ENCODE measurements at places on chromosomes 2 and 18.

DNA sequence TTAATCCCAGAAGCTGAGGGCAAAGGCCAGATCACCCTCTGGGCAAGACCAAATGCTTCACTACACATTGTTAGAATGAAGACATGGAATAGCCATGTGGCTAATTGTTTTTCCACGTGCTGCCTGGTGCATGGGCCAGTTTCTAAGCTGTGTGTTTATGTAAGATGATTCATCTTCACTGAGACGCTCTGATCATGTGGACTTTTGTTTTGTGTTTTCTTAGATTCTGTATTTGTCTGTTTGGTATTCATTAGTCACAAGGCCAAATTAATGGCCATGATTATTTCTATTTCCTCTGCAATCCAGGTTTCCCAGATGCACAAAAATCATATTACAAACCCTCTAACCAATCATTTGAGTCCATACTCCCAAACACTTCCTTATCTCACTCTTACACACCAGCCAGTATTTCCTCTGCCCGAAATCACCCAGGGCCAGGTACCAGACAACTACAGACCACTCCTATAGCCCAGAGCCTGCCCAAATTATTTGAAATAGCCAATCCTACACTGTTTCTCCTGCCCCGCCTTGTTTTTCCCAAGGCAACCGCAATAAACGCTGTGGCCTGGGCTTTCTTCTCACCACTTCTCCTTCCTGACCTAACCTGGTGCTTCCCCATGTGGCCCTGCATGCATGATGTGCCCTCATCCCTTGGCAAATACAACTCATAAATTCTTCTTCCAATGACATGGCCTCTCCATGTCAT lies 94.2 kb upstream of the SP3 start:
- DNase-seq: peak; percentile 67

- DNase-seq: no peak
These were observed 378.6 kb upstream of the CWC22 start for GRCh38 chr2:180385601-180386201.

DNA sequence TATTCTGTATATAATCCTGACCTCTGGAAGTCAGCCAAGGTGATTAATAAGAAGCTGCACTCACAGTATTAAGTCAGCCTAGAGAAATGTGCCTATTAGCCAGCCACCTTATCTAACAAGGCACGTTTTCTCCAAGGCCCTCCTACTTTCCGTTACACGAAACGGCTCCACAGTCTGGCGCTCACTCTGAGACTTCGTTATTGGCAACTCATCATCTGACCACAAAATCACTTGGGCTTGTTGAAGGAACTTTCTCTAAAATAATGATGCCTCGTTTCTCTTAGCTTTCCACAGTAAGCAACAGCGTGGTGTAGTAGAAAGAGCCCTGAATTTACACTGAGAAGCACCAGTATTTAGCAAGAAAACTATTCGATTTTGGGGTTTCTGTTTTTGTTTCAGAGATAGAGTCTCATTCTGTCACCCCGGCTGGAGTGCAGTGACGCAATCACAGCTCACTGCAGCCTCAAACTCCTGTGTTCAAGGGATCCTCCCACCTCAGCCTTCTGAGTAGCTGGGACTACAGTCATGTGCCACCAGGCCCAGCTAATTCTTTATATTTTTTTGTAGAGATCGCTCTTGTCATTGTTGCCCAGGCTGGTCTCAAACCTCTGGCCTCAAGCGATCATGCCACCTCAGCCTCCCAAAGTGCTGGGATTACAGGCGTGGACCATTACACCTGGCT lies 53.6 kb upstream of the SLC14A1 start:
- DNase-seq: peak; percentile 67

- no peak for DNase-seq
These were observed 30.6 kb upstream of the EPC2 start for GRCh38 chr2:148614014-148614321.

DNA sequence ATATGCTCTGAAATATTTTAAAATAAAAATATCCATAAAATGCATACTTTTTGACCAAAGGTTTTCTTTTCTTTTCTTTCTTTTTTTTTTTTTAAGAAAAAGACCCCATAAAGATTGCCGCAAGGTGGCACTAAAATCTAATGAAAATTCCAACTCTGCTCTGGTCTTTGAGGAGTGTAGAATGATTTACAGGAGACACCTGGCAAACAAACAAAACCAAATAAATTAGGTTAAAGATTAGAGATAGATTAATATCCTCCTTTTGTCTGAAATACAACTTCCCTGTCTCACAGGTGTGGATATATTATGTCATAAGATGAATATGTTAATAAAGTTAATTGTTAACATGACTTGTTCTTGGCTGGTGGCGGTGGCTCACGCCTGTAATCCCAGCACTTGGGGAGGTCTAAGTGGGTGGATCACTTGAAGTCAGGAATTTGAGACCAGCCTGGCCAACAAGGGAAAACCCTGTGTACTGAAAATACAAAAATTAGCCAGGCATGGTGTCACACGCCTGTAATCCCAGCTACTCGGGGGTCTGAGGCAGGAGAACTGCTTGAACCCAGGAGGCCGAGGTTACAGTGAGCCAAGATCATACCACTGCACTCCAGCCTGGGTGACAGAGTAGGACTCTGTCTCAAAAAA lies 3.5 kb upstream of the RHOB start:
- peak; percentile 70 for DNase-seq

GRCh38 chr18:8627540-8627939 lies 18.3 kb downstream of the RAB12 start:
- DNase-seq: no peak

DNA sequence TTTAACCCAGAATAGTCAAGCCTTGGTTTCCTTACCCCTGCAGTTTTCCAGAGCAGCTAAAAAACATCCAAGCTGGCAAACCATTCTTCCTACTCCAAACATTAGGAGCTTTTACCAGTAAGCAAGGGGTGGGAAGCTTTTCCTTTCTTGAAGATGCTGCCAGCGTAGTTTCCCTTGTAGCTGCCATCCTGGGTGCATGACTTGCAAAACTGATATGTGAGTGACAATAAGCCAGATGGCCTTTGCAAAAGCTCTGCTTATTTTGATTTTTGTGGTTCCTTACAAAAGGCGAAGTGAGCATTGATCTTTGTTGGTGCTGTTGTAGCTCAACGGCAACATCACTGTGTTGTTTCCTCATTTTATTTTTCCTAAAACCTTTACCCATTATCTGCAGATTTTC lies 138.8 kb downstream of the WDSUB1 start:
- DNase-seq: no peak

GRCh38 chr18:32346671-32347070 lies 124.0 kb downstream of the GAREM1 start:
- no peak for DNase-seq

Measured in inflammatory macrophage treated with lipopolysaccharide for 1 hour (primary cell).